ENCODE measurements at places on chromosomes 1 and 21.
A peak's percentile ranks its signal among the peaks of the same experiment; 100 is the strongest.

GRCh38 chr1:48493041-48493440 lies 21.0 kb upstream of the SPATA6 start:
- no peak for DNase-seq

DNA sequence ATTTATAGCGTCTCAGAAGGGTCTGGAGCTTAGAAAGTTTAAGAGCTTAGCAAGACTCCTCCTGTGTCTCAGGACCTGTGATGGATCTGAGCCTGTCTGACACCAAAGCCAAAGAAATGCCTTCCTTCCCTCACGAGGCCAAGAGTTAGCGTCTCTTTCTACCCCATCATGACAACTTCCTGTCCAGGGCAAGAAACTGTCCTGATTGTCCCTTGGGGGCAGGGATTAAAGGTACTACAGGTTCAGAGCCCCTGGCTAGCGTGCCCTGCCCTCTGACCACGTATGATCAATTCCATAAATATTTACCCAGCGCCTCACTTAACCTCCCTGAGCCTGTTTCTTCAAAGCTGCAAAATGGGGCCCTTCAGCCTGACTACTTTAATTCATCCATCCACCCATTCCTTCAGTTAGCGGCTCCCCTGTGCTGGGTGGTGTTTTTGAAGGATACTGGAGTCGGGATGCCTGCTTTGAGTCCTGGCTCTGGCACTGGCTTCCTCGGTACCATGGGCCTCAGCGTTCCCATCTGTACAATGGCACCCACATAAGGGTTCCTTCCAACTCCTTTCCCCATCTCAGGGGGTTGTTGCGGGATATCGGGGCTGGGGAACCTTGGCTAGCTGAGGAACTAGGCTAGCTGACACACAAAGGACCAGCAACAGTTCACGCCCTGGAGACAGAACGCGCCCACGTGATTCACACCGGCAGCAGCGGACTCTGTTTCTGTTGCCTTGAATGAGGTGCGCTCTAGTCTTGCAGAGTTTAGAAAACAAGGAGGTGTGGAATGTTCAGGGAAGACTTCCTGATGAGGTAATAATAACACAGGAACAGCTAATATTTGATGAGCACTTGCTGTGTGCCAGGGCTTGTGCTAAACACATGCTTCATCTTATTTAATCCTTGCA lies 23.0 kb upstream of the EPHA2 start:
- DNase-seq: no peak

DNA sequence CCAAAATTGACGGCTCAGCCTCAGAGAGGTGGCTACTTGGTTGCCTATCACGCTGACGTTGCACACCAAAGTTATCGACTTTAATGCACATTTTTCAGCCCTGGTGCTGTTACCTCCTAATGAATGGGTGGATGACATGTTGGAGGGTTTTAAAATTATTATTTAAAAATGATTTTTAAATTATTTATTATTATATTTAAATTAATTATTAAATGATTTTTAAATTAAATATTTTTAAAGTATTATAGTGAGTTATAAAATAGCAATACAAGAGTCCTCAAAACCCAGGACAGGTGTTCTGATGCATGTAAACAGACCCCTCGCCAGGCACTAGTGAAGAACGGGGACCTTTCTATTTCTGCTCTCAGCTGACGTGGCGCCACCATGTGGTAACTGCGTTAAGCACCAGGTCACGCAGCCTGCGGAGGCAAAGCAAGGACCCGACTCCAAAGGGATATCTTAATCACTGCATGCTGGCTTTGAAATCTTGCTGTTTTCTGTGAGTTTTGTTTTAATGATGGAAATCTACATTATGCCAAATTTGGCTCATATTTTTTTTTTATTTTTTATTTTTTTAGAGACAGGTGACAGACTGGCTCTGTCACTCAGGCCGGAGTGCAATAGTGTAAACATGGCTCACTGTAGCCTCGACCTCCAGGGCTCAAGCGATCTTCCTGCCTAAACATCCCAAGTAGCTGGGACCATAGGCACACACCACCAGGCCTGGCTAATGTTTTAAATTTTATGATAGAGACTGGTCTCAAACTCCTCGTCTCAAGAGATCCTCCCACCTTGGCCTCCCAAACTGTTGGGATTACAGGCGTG lies 22.6 kb downstream of the CASP9 start:
- peak; percentile 4 for DNase-seq

GRCh38 chr21:46195595-46196195 lies 11.4 kb upstream of the SPATC1L start:
- no peak for DNase-seq

GRCh38 chr1:64167176-64167575 lies 36.2 kb upstream of the UBE2U start:
- DNase-seq: no peak

- no peak for DNase-seq
These were observed 277.4 kb upstream of the PLXNA2 start for GRCh38 chr1:208521534-208521933.

DNA sequence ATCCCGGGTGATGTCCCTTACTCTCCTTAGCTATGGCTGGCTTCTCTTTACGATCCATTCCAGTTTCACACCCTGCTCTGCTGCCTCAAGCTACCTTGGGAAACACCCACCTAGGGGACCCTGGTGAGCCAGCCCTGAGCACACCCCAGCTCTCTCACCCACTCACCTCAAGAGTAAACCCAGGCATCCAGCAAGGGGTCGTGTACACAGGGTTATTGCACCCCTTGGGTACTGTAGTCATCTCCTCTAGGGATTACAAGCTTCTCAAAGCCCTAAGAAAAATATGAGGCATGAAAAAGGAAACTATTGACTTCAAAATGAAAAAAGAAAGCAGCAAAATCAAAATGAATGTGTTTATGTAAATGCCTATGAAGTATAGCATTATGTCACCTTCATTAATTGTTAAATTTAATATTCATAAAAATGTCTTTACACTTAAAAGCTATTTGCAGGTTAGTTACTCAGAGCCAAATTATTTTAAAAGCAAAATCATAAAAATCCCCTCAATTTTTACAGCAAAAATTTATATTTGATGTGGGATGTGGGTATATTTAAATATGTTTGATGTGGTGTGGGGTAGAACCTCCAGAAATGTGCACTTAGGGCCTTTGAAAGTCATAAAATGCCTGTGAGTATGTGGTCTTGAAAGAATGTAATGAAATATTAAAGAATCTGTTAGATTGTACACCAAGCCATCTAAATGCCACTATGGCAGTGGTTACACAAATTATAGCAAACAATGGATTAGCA lies 190.3 kb downstream of the C1orf94 start:
- DNase-seq: no peak
